ENCODE measurements at places on chromosomes 3 and 15. TPM values are rescaled to one million over a fixed set of nuclear protein-coding genes. Genes with fewer than 3 reads are reported as not detected.
A peak's percentile ranks its signal among the peaks of the same experiment; 100 is the strongest.

Gene INSYN1
- 0.24 TPM for total RNA-seq

Gene TGM5
- total RNA-seq: not detected

Gene GOLGA6D
- total RNA-seq: not detected

Gene SERPINI2
- not detected for total RNA-seq

- H3K27ac ChIP-seq: no peak overlapping the region
- peaks cover 13% of the 10 kb centered on the region for H3K4me1 ChIP-seq
- H3K27me3 ChIP-seq: peaks cover 15% of the 10 kb centered on the region
- H3K4me3 ChIP-seq: no peak overlapping the region
- H3K36me3 ChIP-seq: no peaks in the 10 kb centered on the region
These were observed 84.9 kb upstream of the NEO1 start for GRCh38 chr15:72967397-72967796.

- DNase-seq: no peak
- peaks cover 7% of the 10 kb centered on the region for H3K4me1 ChIP-seq
- no peak overlapping the region for H3K4me3 ChIP-seq
- no peak overlapping the region for H3K27ac ChIP-seq
- H3K27me3 ChIP-seq: peaks cover 7% of the 10 kb centered on the region
These were observed 1.1 kb downstream of the KCNH8 start for GRCh38 chr3:19149368-19149767.

DNA sequence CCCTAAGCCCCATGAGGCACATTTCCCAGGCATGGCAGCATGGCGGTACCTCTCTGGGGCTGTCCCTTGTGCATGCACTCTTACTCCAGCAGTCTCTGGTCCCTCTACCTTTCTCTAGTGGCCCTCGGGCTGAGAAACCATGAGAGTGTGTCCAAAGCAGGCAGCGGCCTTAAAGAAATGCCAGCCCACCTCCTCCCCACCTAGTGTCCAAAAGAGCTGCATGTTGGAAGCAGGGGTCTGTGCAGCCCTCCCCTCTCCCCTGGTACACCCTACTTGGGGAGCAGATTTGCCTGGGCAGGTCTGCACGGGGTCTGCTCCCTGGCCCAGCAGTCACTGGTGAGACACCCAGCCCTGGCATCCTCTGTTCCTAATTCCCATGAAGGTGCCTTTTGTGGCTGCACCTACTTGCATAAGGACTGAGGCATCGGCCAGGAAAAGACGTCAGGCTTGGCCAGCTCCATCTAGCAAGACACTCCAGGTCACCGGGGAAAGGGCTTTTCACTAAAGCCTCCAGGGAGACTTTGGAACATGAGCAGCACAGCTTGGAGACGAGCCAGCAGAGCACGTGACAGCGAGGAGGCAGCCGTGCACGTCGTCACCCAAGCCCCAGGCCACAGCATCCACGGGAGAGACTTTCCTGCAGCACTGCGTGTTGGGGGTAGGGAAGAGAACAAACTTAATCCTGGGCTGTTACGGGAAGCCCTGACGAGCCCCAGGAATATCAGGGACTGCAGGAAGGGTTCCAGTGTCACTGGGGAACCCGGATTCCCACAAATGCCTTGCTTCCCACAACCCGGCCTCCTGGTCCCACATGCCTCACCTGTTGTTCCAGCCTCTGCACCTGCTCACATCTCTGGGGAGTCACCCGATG lies 38.8 kb downstream of the TM2D3 start:
- peaks cover 29% of the 10 kb centered on the region for H3K4me1 ChIP-seq
- H3K27ac ChIP-seq: no peak overlapping the region
- no peak overlapping the region for H3K4me3 ChIP-seq
- peak; percentile 11 for DNase-seq

DNA sequence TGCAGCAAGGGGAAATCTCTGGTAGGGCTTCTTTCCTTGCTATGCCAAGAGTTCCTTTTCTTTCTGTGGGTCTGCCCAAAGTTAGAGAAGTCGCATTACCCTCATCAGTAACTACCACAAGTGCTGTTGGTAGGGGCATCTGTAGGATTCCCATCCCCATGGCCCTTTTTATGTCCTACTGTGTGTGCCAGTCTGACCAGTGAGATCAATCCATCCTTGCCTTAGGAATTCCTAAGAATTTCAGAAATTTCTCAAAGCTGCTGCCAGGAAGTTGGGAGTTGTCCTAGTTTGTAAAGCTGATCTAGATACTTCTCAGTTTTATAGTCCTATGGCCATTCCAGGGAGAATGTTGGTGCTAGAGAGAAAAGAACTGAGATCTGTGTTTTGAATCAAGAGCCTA lies 36.5 kb downstream of the SH3GL3 start:
- H3K27me3 ChIP-seq: peaks cover 5% of the 10 kb centered on the region
- no peak overlapping the region for H3K4me3 ChIP-seq
- no peak overlapping the region for H3K27ac ChIP-seq

DNA sequence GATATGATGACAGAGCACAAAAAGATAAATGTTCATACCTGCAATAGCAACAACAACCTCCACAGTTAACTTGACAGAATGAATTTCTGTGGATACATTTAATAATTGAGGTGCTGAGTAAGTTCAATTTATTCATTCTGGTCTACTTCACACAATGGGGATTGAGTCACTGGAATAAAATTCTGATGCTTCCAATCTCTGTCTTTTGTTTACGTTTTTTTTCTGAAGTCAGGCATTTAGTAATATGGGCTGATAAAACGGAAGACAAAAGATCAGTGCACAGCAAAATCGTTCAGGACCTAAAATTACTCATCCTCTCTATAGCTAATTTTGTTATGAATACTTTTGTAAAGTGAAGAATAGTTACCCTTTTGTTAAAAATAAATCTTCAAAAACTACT lies 565.9 kb upstream of the CCDC54 start:
- DNase-seq: peak; percentile 53
- H3K27me3 ChIP-seq: no peaks in the 10 kb centered on the region
- H3K27ac ChIP-seq: no peak overlapping the region

GRCh38 chr3:13135811-13136321 lies 62.6 kb upstream of the IQSEC1 start:
- H3K4me1 ChIP-seq: no peaks in the 10 kb centered on the region
- peaks cover 43% of the 10 kb centered on the region for H3K27me3 ChIP-seq
- DNase-seq: no peak
- H3K27ac ChIP-seq: no peak overlapping the region

GRCh38 chr3:33908250-33908851 lies 109.9 kb downstream of the PDCD6IP start:
- peaks cover 7% of the 10 kb centered on the region for H3K27me3 ChIP-seq
- no peaks in the 10 kb centered on the region for H3K36me3 ChIP-seq
- H3K4me3 ChIP-seq: no peak overlapping the region
- DNase-seq: no peak

Measured in HFFc6 (cell line).